ENCODE measurements at places on chromosomes 7 and 10.

GRCh38 chr10:92592761-92593618 lies at the start of gene KIF11:
Gene KIF11, plus strand, starts transcription at chr10:92593130. Its CDS starts 246 bp downstream, at chr10:92593376.
- DNase-seq, result peak; percentile 94

DNA sequence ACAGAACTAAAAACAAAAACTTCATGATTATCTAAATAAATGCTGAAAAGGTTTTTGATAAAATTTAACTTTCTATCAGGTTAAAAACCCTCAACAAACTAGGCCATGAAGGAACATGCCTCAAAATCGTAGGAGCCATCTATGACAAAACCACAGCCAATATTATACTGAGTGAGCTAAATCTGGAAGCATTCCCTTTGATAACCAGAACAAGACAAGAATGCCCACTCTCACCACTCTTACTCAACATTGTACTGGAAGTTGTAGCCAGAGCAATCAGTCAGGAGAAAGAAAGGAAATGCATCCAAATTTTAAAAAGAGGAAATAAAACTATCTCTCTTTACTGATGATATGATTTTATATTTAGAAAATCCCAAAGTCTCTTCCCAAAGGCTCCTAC lies 228.7 kb downstream of the CHRM2 start:
- DNase-seq, result no peak

DNA sequence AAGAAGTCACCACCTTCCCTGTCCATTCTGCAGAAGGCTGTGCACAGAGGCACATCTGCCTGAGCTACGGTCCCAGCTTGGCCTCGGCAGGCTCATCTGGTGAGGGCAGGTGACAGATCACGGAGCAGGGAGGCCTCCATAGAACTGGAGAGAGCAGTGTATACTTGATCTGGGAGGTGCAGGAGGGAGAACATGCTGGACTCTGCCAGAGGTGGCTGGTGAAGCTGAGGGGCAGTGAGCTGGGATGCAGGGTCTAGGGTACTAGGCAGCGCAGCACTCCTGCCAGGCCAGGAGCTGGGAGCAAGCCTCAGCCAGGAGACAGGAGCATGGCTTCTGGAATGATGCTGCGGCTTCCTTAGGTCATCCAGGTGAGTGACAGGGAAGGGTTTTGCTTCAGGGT lies 553.0 kb downstream of the TCERG1L start:
- no peak for DNase-seq

DNA sequence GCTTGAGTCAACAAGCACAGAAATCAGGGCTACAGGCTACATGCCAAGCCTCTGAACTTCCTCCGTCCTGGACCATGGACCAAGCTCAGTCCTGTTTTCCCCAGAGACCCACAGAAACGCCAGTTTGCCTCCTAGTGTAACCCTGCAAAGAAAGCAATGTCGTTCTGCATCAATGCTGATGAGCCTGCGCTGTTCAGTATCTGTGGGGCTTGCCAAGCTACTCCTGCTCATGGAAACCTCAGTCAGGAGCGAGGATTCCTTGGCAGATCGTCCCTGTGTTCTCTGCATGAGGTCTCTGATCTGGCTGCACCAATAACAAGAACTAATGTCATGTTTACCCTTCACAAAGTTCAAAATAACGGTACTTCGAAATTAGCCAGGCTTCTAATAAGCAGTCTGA lies 495.5 kb upstream of the C7orf33 start:
- DNase-seq, result no peak

DNA sequence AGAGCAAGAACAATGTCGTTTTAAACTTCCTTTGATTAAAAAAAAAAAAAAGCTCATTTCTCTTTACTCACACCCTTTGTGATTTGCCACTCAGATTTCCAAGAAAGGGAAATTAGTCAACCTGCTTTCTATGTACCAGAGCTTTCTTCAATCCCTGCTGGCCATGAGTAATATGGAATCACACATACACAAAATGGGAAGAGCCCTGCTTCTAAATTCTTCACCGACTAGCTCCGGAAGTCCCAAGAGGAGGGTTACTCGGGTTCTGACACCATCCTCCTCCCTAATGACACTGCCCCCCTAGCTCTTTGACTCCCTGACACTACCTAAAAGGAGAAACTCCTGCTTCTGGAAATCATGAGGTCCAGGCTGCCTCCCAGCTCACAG lies 81.8 kb upstream of the SFMBT2 start:
- no peak for DNase-seq

All from C1 segment of cervical spinal cord (tissue), 14 donors.